Ecto neural progenitor cell (in vitro differentiated cells): ENCODE measurements at places on chromosomes 16 and 17.

DNA sequence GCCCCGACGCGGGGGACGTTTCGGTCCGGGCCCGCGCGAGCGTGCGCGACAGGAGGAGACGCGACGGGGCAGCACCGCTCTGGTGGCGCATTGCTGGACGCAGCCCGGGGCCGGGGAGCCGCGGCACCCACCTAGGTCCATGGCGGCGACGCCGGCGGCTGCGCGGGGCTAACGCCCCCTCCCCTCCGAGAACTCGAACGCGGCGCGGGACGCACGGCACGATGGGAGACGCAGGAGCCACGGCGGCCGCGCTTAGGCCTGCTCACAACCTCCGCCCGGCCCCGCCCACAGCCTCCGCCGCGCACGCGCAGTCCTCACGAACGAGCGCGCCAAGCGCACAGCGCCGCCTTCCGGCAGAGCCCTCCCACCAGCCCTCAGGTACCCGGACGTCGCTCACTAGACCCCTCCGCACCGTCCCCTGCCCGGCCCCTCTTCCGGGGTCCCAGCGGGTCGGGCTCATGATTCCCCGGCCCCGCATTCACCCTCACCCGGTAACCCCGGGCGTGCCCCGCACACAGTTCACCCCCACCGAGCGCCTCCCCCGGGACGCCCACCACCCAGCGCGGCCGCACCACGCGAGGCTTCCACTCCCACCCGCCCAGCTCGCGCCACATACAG is at the start of gene GEMIN4:
Gene GEMIN4, minus strand, starts transcription at position 263 of the 618 bp plus-strand sequence. Its CDS starts 122 bp downstream, at position 141.
- peak; percentile 100 for DNase-seq

DNA sequence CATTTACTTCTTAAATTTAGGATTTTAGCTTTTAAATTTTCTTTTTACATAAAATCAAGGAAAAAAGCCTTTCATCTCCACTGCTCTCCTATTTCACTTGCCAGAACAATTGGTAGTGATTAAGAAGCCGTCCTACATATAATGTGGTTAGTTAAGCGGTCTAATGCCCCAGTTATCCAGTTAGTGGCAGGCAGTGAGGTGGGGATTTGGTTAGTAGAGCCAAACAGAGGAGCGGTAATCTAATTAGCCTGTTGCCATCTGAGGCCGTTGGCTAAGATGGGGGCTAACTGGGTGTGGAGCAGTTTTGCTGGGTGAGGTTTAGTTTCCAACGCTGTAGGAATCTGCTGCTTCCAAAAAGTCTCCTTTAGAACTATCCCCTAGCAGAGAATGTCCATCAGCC is 22.4 kb downstream of the SNX11 start:
- no peak for DNase-seq

DNA sequence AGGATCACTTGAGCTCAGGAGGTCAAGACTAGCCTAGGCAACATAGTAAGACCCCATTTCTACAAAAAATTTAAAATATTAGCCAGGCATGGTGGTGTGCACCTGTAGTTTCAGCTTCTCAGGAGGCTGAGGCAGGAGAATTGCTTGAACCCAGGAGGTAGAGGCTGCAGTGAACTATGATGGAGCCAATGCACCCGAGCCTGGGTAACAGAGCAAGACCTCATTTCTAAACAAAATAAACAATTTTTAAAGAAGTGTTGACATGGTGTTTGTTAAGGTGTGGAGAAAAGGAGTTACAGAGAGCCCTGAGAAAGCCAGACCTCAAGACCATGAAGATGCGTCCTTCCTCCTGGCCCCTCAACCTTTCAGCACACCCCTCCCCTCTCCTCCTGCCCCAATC is 37.6 kb upstream of the C1QL1 start:
- DNase-seq: no peak

DNA sequence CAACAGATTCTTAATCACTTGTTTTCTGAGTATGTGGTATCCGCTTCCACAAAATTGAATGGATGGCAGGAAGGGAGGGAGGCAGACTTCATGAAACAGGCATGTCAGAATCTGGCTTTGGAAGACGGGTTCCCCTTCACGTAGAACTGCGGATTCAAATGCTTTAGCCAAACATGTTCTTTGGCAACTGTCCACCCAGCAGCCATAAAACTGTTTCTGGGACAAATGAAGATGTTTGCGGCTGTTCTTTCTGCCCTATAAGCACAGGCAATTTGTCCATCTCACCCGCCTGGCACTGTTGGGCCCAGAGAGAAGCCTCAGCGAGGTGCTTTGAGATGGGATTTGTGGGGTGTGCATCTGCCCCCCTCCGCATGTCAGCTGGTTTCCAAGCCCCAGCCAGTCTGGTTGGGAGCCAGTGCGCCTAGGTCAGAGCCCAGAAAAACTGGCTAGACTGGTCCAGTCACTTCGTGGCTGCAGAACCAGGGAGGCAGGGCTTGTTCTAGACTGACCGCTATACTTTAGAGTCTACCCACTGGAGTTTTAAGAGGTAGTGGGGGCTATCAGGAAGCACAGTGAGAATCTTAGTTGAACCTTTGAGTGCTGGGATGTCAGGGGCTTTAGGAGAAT is 6.3 kb downstream of the CRHR1 start:
- DNase-seq: no peak

- DNase-seq: no peak
Measured at GRCh38 chr16:49674990-49675389, 180.9 kb downstream of the ZNF423 start.
